Activated T-helper 17 cell treated with anti-CD3 and anti-CD28 coated beads, Interleukin-2, amount 50 U/mL, for 72 hours (primary cell): ENCODE measurements at places on chromosomes 7 and 10.
A peak's percentile ranks its signal among the peaks of the same experiment; 100 is the strongest.

GRCh38 chr7:6172224-6172909, 100.1 kb downstream of the CYTH3 start:
- no peak for ATAC-seq

DNA sequence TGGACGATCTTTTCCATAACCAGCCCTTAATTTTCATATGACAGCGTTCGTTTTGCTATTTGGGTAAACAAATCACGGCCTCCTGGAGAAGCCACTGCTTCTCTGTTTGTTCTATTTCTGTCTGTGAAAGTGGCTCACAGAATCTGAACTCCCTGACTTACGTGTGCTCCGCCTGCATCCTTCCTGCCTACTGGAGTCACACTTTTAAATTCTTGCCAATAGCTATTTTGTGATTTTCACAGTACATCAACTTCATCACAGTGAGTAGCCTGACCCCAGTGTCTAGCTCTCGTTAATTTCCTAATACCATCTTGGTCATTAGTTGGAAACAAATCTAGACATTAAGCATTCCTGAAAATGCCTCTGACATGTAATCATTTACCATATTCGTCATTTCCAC, 49.0 kb upstream of the NPS start:
- ATAC-seq = no peak

DNA sequence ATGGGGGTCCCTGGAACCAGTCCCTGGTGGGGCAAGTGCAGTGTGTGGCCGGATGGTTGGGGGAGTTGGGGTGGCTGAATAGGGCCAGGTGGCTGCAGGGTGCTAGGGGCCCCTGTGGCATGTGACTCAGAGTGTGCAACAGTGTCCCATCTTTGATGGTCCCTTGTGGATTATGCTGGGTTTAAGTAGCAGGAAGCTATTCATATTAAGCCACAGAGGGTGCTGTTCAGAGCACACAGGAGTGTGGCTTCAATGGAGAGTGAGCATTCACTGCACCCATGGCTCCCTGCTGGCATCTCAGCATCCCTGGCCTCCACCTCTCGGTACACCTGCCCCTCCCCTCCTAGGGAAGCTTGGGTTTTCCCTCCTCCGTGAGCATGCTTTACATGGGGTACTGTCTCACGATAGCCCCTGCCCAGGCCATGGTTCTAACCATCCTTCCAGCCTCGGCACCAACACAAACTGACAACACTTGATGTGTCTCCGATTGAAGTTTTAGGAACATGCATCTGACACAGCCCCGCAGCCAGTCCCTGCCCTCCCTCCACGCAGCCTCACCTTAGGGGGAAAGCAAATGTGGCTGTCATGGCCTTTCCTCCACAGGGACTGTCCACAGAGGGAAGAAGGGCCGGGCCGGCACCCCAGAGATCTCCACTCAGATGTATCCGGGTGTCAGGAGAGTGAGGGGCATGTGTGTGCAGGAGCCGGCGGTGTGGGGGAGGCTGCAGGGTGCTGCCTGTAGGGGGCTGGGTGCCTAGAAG, 30.4 kb upstream of the PPIF start:
- ATAC-seq = peak; percentile 44

DNA sequence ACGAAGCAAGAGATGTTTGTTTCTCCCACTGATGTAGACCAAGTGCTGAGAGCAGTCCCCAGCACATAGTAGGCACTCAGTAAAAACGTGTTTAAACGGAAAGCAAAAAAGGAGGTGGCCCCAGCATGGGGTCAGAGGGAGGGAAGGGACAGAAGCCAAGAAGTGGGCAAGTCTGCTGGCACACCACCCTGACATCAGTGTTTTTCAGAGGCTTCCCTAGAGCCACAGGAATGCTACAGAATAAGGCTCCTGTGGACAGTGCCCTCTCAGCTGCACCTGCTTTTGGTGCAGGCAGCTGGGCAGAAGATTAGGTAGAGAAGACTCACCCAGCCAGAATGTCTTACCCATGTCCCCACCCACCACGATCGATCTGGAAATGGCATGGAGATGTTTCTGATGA, 8.3 kb upstream of the ANKRD1 start:
- ATAC-seq = no peak

DNA sequence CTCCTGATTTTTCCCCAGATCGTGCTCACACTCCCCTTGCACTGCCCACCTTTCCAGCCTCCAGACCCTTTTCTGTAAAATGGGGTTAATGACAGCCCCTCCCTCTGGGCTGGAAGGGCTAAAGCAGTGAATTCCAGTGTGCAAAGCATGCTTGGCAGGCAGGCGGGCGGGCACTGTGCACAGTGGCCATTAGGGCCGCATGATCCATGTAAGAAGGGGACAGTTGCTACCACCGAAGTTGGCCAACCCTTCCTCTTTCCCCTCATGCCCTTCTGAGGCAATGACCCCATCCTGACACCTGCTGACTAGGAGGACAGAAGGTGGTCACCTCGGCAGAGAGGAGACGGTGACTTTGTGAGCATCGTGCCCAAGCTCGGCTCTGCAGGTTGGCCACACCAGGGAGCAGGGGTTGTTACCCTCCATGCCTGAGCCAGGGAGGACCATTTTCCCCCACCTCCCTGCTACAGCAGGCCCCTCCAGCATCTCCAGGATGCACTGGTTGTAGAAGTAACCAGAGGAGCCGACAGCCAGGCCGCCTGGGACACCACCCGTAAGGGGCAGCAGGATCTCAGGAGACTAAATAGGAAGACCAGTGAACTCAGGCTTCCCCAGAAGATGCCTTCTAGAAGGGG, 166.4 kb downstream of the SLIT1 start:
- no peak for ATAC-seq

DNA sequence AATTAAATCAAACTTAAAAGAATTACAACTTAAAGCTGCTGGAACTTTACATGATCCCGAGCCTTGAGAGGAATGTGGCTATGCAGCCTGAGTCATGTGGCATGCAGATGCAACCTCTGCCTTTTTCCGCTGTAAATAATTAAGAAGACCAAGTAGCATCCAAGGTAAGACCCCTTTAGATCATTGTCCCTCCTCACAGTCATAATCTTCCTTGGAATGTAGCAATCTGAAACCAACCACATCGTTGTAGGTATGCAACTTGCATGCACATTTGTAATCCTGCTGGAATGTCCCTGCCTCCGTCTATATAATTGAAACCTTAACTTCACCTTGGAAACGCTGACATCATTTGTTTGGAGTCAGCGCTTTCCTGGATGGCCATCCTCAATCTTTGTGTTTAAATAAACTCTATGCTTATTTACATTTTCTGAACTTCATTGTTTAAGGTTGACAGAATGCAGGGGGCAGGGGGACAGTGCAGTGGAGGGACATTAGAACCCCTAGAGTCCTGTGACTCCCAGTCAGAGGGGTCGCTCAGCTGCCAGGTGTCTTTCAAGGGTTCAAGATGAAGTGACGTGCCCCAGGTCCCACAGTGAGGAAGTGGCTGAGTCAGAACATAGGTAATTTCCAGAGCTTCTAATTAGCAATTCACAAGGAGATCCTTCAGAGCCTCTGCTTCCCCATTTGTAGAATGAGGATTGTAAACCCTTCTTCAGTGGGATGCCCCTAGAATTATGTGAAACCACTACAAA, 110.7 kb downstream of the RALA start:
- no peak for ATAC-seq

GRCh38 chr7:110061387-110061786, 1029.5 kb upstream of the LRRN3 start:
- no peak for ATAC-seq

DNA sequence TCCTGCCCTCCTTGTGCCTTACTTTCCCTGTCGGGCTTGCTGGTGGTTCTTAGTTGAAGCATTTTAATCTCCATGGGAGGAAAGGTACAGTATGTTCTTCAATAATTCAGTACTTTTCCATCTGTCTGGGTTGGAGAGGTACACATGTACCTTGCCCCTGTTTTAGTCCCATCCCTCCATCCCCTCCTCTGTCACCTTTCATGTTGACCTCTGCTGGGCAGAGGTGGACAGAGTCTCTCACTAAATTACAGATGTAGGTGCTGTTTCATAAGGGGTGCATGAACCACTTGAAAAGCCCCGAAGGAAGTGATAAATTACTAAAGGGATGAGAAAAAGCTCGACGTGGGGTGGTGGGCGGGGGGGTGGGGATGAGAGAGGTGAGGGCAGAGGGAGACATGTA, 5.4 kb downstream of the AGFG2 start:
- ATAC-seq = peak; percentile 3

GRCh38 chr7:18574676-18575075, 79.1 kb downstream of the HDAC9 start:
- no peak for ATAC-seq

DNA sequence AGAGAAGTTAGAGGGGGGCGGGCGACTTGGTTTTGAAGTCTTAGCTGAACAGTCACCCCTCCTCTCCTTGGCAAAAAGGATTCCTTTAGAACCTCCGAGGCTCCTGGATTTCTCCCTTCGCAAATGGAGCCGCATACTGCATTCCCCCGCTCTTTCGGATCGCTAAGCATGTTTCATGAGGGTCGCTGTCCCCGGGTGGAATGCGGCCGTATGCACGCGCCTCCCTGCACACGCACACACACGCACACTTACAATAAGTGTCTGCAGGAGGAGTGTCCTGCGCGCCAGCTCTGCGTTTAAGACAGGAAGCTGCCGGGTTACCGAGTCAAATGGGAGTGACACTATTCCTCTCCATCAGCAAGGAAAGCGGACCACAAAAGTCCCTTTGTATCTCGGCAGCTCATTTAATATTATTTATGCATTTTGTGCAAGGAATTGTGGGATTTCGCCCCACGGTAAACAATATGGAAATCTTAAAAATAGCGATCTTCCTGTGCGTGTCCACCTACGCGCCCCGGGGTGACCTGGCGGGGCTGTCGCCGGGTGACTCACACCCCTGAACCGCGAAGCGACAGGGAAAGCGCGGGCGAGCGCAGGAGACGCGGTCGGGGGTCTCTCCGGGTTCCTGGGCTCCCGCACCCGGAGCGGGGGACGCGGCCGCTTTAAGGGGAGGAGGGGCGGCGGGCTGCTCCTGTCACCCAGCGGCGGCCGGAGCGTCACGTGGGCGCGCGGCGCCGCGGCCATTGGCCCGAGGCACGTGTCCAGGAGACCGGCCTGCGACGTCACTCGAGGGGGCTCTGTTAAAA, 988 bp upstream of the EN2 start:
- ATAC-seq = peak; percentile 52

DNA sequence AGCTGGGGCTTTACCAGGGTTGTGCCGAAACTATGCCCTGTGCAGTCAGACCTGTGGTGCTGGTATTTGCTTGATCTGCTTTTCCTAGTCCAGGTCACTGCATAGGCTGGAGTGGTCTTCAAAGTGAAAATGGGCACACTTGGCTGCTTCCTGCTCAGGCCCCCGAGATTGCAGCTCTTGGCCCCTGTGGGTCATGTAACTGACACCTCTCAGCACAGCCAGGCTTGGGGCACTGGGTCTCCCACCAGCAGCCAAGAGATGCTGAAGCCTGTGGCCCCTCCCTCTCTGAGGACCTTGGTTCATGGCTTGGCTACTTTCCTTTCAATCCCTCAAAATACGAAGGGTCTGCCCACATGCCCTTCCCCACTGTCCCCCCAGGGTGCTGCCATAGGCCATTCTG, 33.7 kb downstream of the PDIA4 start:
- ATAC-seq = no peak

DNA sequence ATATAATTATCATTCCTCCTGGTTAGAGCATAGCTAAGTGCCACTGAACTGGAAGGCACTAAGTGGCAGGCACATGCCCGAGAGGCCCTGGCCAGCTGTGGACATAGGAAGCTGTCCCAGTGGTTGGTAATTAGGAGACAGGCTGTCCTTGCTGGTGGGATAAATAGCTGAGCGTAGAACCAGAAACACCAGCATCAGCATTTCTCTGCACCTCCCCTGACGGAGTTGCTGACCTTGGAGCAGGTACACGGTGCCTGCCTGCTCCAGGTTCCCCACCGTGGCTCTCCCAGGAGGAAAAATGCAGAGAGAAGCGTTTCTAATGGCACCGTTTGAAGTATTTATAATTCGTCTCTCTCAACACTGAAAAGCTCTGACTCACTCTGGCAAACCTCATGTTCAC, 5.6 kb upstream of the ABLIM1 start:
- ATAC-seq = no peak

GRCh38 chr10:3002304-3002703, 65.0 kb upstream of the PFKP start:
- ATAC-seq = peak; percentile 99

DNA sequence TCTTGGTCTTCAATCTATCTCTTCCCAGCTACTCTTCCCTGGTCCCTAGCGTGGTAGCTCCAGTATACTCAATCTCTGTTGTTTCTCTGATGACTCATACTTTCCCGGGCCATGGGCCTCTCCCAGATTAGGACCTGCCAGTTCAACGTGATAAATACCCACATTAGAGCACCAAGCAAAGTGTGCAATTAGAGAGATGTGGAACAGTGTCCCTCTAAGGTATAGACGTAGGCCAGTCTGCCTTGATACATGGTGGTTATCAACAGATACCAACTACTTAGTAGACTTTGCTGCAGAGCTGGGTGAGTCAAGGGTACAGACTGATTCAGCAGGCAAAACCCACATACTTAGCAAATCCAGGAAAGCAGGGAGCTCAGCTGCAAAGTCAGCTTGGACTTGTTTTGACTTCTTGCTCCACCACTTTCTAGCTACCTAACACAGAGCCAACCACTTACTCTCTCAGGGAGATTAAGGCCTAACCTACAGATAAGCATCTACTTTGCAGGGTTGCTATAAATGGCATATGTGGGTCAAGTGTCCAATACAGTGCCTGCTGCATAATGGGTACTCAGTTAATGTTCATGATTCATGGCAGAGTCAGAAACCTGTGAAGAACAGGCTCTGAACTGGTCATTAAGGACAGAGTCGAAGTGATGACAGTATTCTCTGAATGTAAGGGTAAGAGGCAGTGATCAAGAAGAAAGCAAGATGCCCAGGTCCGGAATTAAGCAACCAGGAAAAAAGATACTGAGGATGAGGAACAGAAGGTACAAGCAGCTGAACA, 176.1 kb downstream of the CHN2 start:
- ATAC-seq = peak; percentile 56

GRCh38 chr10:21497177-21497807, 28.2 kb downstream of the SKIDA1 start:
- ATAC-seq = no peak

DNA sequence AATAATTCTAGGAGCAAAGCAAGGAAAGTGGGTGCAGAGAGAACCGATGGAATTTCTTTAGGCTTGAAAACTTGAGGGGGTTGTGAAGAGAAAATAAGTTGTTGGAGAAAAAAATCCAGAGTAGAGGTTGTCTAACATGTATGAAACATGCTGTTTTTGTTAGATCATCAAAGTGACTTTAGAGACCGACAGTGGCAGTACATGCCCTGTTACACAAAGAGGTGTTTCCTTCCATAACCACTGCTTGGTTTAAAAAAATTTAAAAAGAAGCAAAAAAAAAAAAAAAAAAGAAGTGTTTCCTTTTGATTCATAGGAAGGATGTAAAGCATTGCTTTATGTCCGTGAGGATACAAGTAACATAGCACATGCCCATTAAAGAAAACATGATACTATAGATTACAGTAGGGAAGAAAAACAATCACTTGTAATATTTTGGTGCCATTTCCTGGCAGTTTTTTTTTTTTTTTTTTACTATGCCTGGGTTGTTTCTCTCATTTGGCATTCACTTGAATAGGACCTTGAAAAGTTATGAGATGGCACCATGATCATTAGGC, 6.1 kb downstream of the ENTPD1 start:
- ATAC-seq = no peak

GRCh38 chr10:92239151-92239599, 51.7 kb downstream of the CPEB3 start:
- ATAC-seq = no peak

GRCh38 chr7:83870515-83870914, 221.6 kb upstream of the SEMA3E start:
- no peak for ATAC-seq
